ENCODE measurements at places on chromosomes 13 and 19.

GRCh38 chr19:54178581-54179261, 5.8 kb upstream of the TMC4 start:
- no peak for DNase-seq

- no peak for DNase-seq
Observed at GRCh38 chr13:107031716-107032115, 463.8 kb upstream of the ARGLU1 start.

DNA sequence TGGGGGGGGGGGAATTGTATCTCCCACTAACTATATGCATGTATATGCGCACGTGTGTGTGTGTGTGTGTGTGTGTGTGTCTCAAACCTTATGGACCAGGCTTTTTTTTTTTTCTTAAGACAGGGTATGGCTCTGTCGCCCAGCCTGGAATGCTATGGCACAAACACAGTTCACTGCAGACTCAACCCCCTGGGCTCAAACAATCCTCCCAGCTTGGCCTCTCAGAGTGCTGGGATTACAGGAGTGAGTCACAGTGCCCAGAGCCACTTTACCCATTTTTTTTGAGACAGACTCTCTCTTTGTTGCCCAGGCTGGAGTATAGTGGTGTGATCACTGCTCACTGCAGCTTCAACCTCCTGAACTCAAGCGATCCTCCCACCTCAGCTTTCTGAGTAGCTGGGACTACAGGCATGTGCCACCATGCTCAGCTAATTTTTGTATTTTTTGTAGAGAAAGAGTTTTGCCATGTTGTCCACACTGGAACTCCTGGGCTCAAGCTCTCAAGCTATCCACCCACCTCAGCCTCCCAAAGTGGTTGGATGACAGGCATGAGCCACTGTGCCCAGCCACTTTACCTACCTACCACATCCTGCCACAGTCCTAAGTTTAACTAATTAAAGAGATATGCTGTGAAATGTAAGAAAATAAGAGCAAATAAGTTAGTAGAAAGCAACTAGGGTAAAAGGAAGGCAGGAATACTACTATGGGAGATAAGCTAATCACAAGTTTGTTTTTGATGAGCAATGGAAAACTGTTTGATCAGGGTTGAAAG, 2.4 kb downstream of the ZMYM5 start:
- DNase-seq, result no peak

- no peak for DNase-seq
Observed at GRCh38 chr19:44924243-44924725, 9.9 kb downstream of the APOC1 start.

GRCh38 chr19:30091456-30091855, 149.4 kb downstream of the URI1 start:
- no peak for DNase-seq

GRCh38 chr13:40611635-40612034, 54.8 kb downstream of the FOXO1 start:
- DNase-seq, result no peak

DNA sequence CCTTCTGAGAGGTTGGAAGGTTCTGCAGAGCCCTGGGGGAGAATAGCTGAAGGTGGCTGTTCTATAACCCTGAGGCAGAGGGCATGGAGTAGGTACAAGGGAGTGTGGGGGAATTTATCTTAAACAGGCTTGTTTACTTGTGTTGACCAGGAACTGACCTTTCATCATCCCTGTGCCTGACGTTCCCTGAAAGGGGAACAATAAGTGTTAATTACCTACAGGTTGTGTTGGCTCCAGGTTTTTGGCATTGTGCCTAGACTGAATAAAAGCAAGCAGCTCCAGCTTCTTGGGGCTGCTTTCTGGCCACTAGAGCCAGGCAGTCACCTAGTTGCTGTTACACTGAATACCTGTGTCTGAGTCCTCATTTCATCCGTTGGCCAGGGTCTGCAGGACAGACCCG, 60.0 kb downstream of the ZNF627 start:
- no peak for DNase-seq

GRCh38 chr13:40790154-40790616, 774 bp downstream of the SLC25A15 start:
- DNase-seq, result no peak

DNA sequence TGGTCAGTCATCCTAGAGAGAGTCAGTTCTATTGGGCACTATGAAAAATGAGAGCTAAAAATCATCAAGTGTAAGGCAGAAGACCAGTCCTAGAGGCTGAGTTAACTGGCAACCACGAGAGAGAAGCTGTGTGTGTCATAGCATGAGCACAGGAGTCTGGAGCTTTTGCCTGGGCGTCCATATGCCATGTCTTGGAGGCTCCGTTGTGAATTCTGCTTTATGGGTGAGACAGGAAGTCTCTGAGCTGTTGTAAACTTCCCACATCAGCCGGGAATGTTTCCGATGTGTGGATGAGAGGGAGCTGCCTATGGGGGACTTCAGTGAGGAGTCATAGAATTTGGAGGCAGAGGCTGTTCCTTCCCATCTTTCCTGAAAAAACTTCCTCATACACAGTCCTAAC, 120.0 kb downstream of the ITGBL1 start:
- DNase-seq, result no peak

- no peak for DNase-seq
Observed at GRCh38 chr19:47111682-47112165, 1.9 kb downstream of the ZC3H4 start.

DNA sequence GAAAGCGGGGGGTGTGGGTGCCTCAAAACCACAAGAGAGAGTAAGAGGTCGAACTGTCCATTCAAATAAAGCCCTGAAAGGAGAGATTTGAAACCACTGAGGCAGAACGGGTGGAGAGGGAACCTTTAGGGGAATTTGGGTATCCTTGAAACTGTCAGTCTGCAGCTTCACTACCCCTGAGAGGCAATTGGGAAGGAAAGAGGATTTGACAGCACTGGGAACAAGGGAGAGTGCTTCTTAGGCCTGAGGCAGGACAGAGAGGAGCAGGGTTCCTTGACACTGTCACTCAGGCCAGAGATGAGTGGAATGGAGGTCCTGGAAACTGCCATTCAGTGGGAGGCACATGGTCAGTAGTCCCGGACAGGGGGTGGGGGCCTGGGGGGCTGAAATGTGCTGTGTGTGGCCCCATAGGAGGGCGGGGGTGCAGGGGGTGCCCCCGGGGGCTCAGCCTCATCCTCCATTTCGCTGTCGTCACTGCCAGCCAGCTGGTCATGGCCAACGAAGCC, 5.0 kb downstream of the GFY start:
- peak; percentile 33 for DNase-seq
